ENCODE measurements at places on chromosomes 3 and 15. TPM values are rescaled to one million over a fixed set of nuclear protein-coding genes. Genes with fewer than 3 reads are reported as not detected.

IP6K1 gene
- polyA plus RNA-seq, result 55.9 TPM

DNA sequence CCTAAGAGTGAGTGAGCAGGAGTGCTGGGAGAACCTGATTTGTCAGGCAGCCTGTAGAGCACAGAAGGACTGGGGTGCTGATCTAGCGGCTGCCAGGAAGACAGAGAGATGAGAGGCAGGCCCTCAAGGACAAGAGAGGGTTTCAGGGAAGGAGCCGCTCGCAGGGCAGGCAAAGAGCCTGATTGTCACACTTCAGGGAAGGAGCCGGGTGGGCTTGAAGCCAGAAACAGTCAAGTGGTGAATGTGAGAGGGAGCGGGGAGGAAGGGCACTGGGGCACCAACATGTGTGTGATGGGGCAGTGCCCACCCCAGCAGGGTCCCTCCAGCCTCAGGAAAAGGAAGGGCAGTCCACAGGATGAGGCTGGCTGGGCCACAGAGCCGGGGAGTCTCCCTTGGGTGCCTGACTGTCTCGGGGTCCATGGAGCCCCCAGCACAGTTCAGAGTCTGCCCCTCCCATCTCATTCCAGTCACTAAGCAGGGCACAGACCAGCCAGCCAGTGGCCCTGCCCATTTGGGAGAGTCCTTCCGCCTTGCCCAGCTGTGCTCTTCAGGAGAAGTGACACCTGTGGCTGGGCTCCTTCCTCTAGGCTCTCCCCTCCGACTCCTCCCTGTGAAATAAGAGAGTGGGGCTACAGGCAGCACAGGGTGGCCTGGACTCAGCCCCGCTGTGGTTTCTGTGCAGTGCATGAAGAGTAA is 148.6 kb downstream of the RAB11A start:
- no peak for DNase-seq

GRCh38 chr3:73351423-73352071 is 273.2 kb downstream of the PDZRN3 start:
- no peak for DNase-seq

GRCh38 chr15:74155766-74156417 is 17.6 kb upstream of the ISLR start:
- DNase-seq, result no peak

GRCh38 chr3:107650788-107651187 is 128.0 kb downstream of the BBX start:
- DNase-seq, result no peak

GRCh38 chr3:50221411-50222168 is 14.4 kb upstream of the GNAI2 start:
- DNase-seq, result no peak

GMPS gene
- polyA plus RNA-seq, result 75.0 TPM

IL17RC gene
- polyA plus RNA-seq, result 33.2 TPM

DNA sequence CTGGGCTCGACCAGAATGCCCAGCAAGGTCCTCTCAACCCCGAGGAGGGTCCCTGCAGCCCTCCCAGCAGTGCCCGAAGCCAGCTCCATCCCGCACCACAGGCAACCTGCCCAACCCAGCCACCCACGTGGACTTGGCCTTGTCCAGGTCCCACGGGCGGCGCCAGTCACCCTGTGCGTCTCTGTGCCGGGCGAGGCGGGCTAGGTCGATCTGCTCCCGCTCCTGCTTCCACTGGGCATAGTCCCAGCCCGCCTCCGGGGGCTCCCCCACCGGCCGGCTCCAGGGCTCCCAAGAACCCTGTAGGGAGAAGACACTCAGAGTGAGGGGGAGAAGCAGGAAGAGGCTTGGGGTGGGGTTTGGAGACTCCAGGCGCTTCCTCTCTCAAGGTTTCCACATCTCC is 3.1 kb downstream of the CCDC9B start:
- no peak for DNase-seq

DNA sequence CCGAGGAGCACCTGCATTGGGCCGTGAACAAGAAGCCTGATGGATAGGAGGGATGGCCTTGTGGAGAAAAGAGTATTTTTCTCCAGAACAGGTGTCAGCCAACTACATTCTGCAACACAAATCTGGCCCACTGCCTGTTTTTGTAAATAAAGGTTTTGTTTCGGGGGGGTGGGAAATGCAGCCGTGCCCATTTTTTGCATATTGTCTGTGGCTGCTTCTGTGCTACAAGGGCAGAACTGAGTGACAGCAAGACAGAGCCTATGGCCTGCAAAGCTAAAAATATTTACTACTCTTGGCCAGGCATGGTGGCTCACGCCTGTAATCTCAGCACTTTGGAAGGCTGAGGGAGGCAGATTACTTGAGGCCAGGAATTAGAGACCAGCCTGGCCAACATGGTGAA is 95.9 kb upstream of the AKAP13 start:
- DNase-seq, result no peak

DNA sequence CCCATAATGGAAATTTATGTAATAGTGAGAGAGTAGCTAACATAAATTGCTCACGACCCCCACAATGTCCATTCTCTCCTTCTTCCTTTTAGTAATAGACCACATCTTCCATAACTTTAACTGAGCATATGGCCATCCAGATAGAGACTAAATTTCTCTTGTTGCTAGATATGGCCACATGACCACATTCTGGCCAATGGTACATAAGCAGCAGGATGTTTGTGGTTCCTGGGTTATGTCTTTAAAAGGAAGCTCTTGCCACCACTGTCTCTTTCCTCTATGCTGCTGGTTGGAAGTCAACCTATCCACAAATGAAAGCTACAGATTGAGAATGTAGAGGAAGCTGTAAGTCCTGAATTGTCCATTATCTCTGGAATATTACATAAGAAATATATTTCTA is 59.7 kb upstream of the NPHP3 start:
- no peak for DNase-seq

DNA sequence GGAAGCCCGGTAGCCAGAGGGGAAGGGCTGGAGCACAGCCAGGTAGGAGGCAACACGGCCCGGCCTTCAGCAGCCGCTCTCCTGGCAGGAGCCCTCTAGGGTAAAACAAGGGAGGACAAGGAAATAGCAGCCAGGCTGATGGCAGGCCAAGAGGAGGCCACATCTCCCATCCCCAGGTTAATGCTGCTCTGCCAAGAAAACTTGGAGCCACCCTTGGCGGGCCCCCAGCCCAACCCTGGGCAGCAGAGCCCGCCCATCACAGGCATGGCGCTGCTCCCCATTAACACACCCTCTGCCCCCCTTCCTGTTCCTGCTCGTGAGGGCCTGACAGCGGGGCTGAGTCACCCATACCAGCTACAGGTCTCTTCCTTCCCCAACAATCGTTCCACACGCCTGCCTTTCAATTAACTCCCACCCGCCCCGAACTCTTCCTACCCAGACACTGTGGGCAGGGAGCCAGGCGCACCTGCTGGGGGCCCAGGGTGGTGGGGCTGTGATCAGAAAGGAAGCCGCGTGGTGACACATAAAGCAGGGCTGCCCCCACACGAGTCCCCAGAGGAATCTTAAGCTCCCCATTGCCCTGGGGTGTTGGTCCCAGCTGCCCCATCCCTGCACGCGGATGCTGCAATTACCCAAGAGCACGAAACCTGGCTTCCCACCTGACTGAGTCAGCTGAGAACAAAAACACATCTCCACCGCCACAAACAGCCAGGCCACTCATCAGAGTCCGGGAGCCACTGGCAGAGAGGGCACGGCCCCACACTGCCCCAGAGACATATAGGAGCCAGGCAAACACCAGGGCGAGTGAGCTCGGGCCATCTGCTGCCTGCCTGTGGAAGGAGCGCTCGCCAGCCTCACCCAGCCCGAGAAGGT is at the start of gene C15orf62:
TSS of gene C15orf62 (plus strand) at position 707 of the 873 bp plus-strand sequence. CDS start 516 bp downstream, outside the sequence.
- no peak for DNase-seq

RFT1 gene
- polyA plus RNA-seq, result 27.4 TPM

DNA sequence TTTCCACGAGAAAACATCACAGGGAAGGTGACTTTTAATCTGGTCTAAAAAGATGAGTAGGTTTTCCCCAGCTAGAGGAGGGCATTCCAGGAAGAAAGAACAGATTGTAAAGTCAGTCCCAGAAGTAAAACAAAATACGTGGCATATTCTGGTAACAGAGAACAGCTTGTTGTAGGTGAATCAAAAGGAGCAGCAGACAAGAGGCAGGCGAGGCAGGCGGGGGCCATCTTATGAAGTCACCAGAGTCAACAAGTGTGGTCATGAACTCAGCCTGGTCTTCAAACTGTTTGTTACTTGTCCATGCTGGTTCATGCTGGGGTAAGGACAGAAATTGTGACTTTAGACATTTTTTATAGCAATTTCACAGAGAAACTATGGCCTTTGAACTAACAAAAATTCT is 4.0 kb upstream of the POPDC2 start:
- no peak for DNase-seq

PCLAF gene
- 61.0 TPM for polyA plus RNA-seq

- DNase-seq, result no peak
These were observed 423.7 kb upstream of the SEMA6D start for GRCh38 chr15:47293466-47294162.

ALS2CL gene
- polyA plus RNA-seq, result 16.5 TPM

CD86 gene
- 2.7 TPM for polyA plus RNA-seq

DNA sequence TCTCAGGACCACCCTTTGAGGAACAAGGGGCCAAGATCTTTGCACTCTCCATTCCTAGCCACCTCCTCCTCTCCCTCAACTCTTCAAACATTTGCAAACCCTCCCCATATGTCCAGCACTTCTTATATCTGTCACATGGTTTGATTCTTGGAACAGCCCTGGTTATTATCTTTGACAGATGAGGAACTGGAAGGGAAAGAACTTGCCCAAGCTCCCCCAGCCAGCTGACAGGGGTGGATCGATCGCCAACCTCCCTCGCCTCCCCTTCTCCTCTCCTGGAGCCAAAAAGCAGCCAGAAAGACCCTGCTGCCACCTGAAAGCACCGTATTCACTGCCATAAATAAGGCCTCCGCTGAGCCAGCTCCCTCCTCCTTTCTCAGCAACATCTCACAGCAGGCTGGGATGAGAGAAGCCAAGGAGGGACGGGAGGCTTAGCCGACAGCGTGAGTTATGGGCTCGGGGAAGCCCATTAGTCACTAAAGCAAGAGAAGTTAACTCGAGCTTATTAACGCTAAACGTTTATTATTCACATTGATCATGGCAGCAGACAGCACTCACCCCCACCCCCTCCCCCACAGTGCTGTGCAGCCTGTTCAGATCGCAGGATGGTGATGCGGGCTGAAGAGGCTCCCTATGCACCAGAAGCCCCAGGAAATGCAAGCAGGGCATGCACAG is 22.2 kb upstream of the FGD5 start:
- no peak for DNase-seq

CPA3 gene
- 0.21 TPM for polyA plus RNA-seq

DNA sequence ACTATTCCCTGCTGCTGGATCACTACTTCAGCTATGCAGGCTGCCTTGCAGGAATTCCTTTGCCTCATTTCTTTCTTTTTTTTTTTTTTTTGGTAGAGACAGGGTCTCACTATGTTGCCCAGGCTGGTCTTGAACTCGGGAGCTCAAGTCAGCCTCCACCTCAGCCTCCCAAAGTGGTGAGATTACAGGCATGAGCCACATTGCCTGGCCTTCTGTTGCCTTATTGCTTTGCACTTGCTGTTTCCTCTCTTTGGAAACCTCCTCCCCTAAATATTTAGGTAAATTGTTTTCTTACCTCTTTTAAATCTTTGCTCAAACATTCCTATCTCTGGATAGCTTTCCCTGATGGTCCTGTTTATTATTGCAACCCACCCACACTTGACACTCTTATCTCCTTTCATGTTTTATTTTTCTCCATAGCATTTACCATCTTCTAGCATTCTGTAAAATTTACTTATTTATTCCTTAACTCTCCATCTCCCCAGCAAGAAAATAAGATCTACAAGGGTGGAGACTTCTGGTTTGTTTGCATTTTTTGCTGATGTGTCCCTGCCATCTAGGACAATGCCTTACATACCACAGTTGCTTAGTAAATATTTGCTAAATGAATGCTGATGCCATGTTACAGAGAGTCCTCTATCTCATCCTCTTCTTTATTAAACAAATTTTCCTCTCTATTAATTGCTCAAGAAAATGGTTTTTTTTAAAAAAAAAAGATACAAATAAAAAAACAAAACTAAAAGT is 134.8 kb downstream of the P2RY1 start:
- DNase-seq, result no peak

CPEB1 gene
- polyA plus RNA-seq, result 2.8 TPM

DNA sequence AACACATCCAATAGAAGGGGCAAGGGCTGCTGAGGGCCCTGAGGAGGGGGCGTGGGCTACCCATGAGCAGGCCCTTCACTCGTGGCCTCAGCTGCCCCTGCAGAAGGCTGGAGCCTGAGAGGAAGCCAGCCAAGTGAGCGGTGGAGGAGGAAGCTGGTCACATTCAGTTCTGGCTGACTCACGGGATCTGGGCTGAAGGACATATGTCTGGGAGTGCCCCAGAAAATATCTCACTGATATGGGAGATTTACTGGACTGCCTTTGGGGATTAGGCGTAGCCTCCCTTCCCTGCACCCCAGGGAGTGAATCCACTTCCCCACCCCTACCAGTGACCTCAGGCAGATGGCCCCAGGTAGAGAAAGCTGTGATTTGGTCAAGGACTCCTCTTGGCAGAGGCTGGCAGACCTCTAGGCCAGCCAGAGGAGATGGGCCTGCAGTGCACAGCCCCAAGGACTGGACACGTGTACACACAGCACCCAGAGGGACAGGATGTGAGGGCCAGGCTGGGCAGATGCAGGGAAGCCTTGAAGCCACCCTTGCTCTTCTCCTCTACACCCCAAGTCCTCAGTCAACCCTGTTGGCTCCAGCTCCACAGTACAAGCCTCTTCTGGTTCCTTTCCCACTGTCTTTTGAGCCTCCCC is 14.2 kb upstream of the ANKDD1A start:
- DNase-seq, result no peak

All from right renal pelvis (tissue), 4 donors.